ENCODE measurements at places on chromosomes 11 and 22.

- DNase-seq = no peak
These were observed 23.1 kb upstream of the TP53I11 start for GRCh38 chr11:44973632-44974401.

- no peak for DNase-seq
These were observed 107.5 kb downstream of the NXPE2 start for GRCh38 chr11:114785820-114786219.

DNA sequence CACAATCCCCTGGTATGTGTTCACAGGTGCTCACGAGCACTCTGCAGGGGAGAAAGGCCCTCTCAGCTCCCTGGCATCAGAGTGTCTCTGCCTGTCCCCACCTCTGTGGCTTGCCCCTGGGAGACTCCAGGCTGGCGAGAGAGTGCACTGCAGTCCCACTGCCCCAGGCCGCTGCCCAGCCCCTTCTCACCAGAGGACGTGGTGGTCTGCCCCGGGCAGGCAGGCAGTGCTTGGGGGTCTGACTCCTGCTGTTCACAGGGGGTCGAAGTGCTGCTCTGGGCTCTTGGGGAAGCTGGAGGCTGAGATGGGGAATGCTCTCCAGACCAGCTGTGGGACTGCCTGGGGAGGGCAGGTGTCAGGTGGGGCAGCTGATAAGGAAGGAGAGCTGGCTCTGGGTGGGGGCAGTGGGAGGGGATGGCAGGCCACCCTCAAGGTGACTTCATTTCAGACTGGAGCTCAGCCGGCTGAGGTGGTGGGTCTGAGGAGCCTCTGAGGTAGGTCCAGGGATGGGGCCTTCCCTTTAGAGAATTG lies 151.0 kb upstream of the B3GAT1 start:
- DNase-seq = no peak

- DNase-seq = no peak
These were observed 5.9 kb upstream of the CNTF start for GRCh38 chr11:58616594-58616993.

- DNase-seq = no peak
These were observed 574.8 kb downstream of the JRKL start for GRCh38 chr11:96964661-96965060.

- no peak for DNase-seq
These were observed 1.5 kb downstream of the TANGO2 start for GRCh38 chr22:20022231-20022977.

DNA sequence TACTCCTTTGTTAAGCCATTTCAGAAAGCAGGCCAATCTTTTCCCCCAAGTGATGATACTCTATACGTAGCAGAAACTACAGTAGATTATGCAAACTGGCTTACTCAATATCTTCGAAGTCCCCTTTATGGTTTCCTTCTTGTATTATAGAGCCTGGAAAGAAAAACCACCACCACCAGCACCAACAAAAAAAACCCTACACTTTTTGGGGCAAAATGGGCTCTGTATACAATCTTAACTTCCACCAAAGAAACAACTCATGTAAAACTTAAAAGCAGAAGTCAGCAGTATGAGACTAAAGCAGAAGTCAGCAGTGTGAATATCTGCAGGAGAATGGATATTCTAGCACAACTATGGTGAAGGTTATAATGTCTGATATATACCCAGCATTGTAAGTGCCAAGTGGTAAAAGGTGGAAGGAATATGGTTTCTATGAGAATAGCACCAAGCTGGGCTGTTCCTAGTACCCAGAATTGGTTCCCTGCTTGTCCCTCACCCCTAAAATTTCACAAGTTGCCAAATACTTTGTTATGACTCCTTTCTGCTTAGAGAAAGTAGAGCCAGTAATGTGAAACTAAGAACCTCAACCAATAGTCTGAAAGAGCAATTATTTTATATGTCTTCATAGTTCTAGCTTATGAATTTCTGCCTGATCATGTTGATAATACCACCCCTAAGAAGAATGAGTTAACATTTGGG lies 252.1 kb downstream of the SBF2 start:
- no peak for DNase-seq

GRCh38 chr11:60818057-60818456 lies 23.9 kb upstream of the CCDC86 start:
- no peak for DNase-seq

DNA sequence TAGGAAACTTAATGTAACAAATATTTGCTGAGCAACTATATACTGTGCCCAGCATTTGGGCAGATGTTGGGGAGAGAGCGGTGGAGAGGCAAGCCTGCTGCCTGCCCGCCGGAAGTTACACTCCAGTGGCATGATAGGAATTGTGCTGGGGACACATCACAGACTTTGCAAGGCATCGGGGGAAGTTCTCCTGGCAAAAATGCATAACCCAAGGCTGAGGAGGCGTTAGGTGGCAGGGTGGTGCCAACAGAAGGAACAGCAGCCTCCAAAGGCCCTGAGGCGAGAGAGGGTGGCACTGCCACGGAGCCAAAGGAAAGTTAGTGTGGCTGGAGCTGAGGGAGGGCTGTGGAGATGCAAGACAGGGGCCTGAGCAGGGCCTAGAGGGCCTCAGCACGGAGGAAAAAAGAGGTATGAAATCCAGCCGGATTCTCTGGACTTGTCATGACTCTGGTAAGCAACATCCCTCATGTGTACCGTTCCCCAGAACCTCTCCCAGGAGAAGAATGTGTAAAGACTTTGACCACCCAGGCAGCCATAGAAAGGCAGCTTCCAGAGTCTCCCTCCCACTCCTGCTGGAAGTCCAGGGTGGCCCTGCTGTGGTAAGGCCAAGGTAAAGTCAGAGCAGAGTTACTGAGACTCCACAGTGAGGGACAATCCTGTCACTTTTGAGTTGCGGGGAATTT lies 76.1 kb upstream of the RAB1B start:
- no peak for DNase-seq
